ENCODE measurements at places on chromosomes 6 and 20. TPM values are rescaled to one million over a fixed set of nuclear protein-coding genes. Genes with fewer than 3 reads are reported as not detected.

HSPA12B gene
- total RNA-seq = 0.45 TPM

KHDC1L gene
- not detected for total RNA-seq

PDE7B gene
- 5.6 TPM for total RNA-seq

ECHDC1 gene
- 56.2 TPM for total RNA-seq

SMIM13 gene
- 4.5 TPM for total RNA-seq

ID4 gene
- 0.89 TPM for total RNA-seq
